ENCODE measurements at places on chromosomes 12 and 14.

GRCh38 chr14:77498984-77499527 lies 440 bp upstream of the ISM2 start:
- DNase-seq = no peak

GRCh38 chr14:54350203-54350602 lies 46.6 kb upstream of the CDKN3 start:
- DNase-seq = no peak

GRCh38 chr12:100141666-100141997 lies 1.0 kb downstream of the BLTP3B start:
- DNase-seq = peak; percentile 83

GRCh38 chr12:103468837-103469236 lies 26.9 kb downstream of the C12orf42 start:
- DNase-seq = no peak

DNA sequence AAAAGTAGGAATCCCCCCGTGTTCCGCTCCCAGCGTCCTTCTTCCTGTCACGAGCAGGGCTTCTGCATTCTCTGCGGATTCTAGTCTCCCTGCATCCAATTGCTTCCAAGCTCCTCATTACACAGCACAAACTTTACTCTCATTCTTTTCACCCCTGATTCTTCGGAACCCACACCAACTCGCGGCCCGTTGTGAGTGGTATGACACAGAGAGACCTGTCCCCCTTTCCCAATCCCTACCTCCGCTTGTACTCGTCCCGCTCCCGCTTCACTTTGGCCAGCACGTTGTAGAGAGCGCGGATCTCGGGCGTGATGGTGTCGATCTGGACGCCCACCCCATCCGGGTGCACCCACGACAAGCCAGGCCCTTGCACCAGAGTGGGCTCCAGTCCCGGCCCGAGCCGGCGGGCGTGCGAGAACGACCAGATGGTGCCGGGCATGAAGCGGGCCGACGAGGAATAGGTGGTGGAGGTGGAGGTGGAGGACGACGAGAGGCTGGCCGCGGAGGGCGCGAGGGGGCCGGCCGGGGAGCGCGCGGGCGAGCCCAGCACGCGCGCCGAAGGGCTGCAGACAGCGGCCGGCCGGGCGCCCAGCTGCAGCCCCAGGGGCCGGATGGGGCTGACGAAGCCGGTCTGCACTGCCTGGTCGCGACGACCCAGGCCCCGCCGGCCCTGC lies 687 bp downstream of the IFFO1 start:
- no peak for DNase-seq

DNA sequence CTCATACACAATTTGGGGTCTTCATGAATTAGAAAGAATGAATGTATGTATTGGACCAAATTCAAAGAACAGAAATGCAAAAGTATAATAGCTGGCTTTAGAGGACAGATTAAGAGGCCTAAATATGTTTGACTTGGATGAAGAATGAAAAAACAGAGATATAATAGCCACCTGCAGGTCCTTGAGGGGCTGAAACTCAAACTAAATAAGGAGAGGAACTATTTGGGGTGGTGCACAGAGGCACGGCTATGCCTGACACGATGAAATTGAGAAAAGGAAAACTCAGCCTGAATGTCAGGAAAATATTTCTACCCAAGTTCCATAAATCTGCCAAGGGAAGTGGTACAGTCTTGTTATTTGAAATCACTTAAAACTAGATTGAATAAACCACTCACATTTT lies 222.9 kb upstream of the DDHD1 start:
- DNase-seq = no peak

DNA sequence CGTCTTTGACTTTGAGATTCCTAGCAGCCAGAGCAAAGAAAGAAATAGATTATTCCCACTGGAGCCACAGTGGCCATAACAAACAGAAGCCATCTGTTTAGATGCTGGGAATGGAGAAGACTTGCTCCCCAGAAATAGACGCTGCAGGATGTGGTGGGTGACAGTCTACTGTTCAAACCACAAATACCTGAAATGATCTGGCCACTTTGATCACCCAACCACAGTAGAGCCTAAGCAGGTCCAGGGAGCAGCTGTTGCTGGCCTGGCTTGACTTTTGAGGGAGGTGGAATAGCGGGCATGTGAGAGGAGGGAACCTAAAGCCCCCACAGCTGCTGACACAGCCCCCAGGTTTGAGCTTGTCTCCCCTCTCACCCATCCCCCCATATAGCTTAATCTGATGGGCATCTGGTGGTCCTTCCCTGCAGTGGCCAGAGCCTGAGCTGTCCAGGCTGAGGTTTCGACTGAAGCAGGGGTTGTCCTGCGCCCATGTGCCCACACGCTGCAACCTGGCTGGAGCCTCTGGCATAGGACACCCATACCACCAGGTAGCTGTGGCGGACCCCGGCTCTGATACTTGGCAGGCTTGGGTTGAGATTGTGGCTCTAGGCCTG lies 38.7 kb downstream of the SH2B3 start:
- no peak for DNase-seq

- no peak for DNase-seq
Observed at GRCh38 chr12:94230357-94230905, 82.1 kb downstream of the PLXNC1 start.

Data from erythroblast (primary cell).